Activated T-cell treated with anti-CD3 and anti-CD28 coated beads, Interleukin-2, amount 50 U/mL, for 4 hours (primary cell): ENCODE measurements at places on chromosomes 2 and 18. TPM values are rescaled to one million over a fixed set of nuclear protein-coding genes. Genes with fewer than 3 reads are reported as not detected.

ANAPC1 gene
- total RNA-seq, result 112 TPM

DNA sequence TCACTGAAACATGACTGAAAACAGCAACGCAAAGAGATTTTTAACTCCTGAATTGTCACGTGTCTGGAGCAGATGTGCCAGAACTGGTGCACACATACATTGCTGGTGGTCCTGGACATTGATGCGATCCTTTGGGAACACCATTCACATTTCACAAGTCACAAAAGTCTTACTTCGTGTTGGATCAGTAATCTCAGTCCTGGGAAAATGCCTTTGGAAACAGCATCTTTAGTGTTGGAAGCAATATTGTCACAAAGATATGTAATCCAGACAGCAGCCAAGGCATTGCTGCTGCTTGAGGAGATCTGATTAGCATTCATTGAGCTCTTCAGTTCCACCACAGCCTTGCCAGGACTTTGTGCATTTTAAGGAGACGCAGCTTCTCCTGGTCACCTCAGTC is 126.2 kb upstream of the SH3BP4 start:
- DNase-seq, result no peak

GPR55 gene
- total RNA-seq, result 1.2 TPM

GRCh38 chr2:220394433-220394832 is 767.0 kb downstream of the SLC4A3 start:
- DNase-seq, result no peak

GRCh38 chr18:59246796-59247195 is 26.5 kb downstream of the RAX start:
- DNase-seq, result no peak

KIF5C gene
- total RNA-seq, result 5.5 TPM

CDKL4 gene
- not detected for total RNA-seq

- DNase-seq, result peak; percentile 65
These were observed 1.2 kb upstream of the AFTPH start for GRCh38 chr2:64522843-64523428.

GRCh38 chr18:58416704-58417683 is 211.9 kb downstream of the ALPK2 start:
- no peak for DNase-seq
